Activated T-cell treated with anti-CD3 and anti-CD28 coated beads for 1 hour (primary cell): ENCODE measurements at places on chromosomes 6 and 20.

DNA sequence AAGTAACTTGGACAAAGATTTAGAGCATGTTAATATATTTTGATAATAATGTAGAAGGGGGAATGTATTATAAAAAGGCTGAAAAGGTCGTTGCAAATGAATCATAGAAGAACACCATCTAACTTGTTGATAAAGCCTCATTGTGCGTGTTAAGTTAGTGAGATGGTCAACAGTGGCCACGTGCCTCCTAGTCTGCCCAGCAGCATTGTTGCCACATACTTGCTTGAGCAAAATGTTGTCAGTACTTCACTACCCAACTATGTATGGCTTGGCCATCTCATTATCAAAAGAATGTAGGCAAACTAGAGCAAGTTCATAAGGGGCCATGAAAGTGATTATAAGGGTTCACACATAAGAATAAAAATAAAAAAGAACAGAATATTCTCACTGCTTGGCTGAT is 84.6 kb downstream of the PHACTR1 start:
- DNase-seq, result no peak

- no peak for DNase-seq
Observed at GRCh38 chr6:63685446-63686379, 50.1 kb downstream of the PHF3 start.

DNA sequence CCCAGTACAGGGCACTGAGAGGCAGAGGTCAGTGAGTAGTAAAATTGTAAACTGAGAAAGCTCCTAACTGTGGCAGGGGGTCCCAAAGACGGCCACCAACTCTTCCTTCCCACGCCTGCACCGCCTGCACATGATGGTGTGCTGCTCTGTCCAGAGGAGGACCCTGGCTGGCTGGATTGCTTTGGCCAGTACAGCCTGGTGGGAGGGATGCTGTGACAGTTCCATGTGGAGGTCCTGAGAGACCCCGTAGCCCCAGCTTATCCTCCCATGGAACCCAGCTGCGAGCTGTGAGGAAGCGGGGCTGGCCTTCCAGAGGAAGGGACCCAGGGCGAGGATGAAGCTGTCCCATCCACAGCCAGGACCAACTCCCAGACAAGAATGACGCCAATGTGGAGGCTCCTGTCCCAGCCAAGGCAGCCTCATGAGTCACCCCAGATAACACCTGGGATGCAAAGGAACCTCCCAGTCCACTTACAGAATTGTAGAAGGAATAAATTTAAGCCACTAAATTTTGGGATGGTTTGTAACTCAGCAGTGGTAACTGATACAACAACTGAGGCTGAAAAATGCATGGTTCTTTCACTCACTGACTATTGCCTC is 2.0 kb upstream of the ACSS1 start:
- DNase-seq, result no peak

GRCh38 chr20:41701588-41702348 is 83.6 kb upstream of the CHD6 start:
- no peak for DNase-seq

- DNase-seq, result no peak
Observed at GRCh38 chr6:67736161-67736560, 898.9 kb upstream of the ADGRB3 start.

DNA sequence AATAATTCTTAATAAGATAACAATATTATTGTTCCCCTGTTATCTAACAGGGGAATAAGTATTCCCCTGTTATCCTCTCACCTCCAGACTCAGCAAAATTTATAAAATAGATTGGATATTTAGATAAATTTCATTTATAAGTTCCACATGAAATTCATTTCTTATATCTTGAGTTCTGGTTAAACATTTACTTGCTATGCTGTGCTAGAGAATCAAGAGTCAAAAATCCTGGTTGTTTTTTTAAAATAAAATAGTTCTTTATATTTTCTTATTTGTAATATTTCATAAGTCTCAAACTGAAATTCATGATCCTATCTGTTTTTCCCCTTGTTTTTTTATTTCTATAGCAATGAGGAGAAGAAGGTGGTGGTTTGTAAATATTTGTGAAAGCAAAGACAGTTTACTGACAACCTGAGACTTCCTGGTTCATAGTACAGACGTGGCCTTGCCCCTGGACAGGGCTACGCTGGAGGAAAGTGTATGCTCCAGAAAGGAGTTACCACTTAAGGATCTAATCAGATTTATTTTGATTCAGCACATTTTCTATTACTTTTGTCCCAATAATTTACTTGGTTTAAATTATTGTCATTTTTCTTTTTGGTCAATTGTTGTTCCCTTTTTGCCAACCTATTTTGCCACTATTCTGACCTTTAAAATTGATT is 37.8 kb upstream of the MARCKS start:
- DNase-seq, result no peak

- DNase-seq, result no peak
Observed at GRCh38 chr6:108348655-108349349, 53.9 kb downstream of the AFG1L start.

DNA sequence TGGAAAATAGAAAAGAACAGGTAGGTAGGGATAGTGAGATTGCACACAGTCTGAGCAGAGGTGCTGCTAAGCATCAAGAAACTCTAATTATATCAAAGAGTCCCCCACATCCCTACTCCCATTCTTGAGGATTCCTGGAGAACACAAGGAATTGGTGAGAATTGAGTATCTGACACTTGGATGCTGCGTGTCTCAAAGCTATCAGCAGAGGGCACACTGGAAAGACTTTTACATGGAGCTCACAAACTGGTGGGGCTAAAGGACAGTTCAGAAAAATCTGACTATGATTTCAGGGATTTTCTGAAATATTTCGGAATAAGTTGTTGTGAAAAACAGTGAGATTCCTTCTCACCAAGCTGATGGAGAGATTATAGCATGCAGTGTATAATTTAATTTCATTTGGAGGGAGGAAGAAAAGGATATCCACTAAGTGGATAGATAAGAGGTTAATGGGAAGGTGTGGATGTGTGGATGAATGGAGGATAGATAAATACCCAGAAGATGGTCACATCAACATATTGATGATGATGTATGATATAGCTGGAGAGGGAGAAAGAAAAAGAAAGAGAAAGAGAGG is 215.4 kb upstream of the DEFB112 start:
- no peak for DNase-seq
